ENCODE measurements at places on chromosomes 7 and 10. TPM values are rescaled to one million over a fixed set of nuclear protein-coding genes. Genes with fewer than 3 reads are reported as not detected.

Gene LRRC18
- total RNA-seq, result not detected

Gene STK31
- total RNA-seq, result 0.44 TPM

Gene SCART1
- total RNA-seq, result 1.1 TPM

Gene RAPGEF5
- 43.2 TPM for total RNA-seq

DNA sequence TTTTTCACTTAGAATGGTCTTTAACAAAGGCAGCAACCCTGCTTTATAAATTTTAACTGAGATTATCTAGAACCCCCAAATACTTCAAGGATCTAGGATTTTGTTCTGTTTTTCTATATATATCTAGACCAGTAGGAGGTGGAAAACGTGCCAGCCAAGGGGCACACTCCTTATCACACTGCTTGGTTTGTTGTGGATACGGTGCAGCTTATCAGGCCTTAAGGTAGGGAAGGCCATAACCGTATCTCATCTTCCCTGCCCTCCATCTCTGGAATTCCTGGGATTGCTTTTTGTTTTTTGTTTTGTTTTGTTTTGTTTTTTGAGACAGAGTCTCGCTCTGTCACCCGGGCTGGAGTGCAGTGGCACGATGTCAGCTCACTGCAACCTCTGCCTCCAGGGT lies 75.4 kb downstream of the MPLKIP start:
- no peak for DNase-seq
- H3K27me3 ChIP-seq, result no peaks in the 10 kb centered on the region
- peak overlapping the region; percentile 11 for H3K27ac ChIP-seq
- H3K36me3 ChIP-seq, result peaks cover 6% of the 10 kb centered on the region

- H3K36me3 ChIP-seq, result no peaks in the 10 kb centered on the region
- no peak overlapping the region for H3K27ac ChIP-seq
- no peak for DNase-seq
- H3K4me3 ChIP-seq, result no peak overlapping the region
- H3K4me1 ChIP-seq, result peaks cover 5% of the 10 kb centered on the region
Measured at GRCh38 chr7:81692146-81692905, 77.5 kb downstream of the HGF start.

GRCh38 chr10:98361131-98362025 lies 53.6 kb downstream of the PYROXD2 start:
- no peaks in the 10 kb centered on the region for H3K4me1 ChIP-seq
- peaks cover 3% of the 10 kb centered on the region for H3K27me3 ChIP-seq
- DNase-seq, result peak; percentile 57
- H3K36me3 ChIP-seq, result no peaks in the 10 kb centered on the region
- no peak overlapping the region for H3K27ac ChIP-seq

- no peaks in the 10 kb centered on the region for H3K36me3 ChIP-seq
- no peak overlapping the region for H3K4me3 ChIP-seq
- no peak for DNase-seq
- H3K27ac ChIP-seq, result no peak overlapping the region
Measured at GRCh38 chr10:119140603-119141245, 24.8 kb downstream of the SFXN4 start.

GRCh38 chr7:41880107-41880506 lies 177.2 kb upstream of the INHBA start:
- H3K36me3 ChIP-seq, result no peaks in the 10 kb centered on the region
- H3K4me3 ChIP-seq, result no peak overlapping the region
- H3K27ac ChIP-seq, result no peak overlapping the region
- no peak for DNase-seq
- no peaks in the 10 kb centered on the region for H3K4me1 ChIP-seq

GRCh38 chr10:6300106-6300783 lies 97.5 kb downstream of the PFKFB3 start:
- DNase-seq, result no peak
- H3K4me3 ChIP-seq, result no peak overlapping the region
- no peaks in the 10 kb centered on the region for H3K36me3 ChIP-seq
- H3K4me1 ChIP-seq, result no peaks in the 10 kb centered on the region
- no peak overlapping the region for H3K27ac ChIP-seq
- no peaks in the 10 kb centered on the region for H3K27me3 ChIP-seq

GRCh38 chr7:148218603-148219002 lies 372.0 kb upstream of the C7orf33 start:
- no peaks in the 10 kb centered on the region for H3K4me1 ChIP-seq
- no peak for DNase-seq

- H3K4me3 ChIP-seq, result no peak overlapping the region
- H3K27ac ChIP-seq, result no peak overlapping the region
- DNase-seq, result no peak
- peaks cover 20% of the 10 kb centered on the region for H3K27me3 ChIP-seq
- no peaks in the 10 kb centered on the region for H3K36me3 ChIP-seq
Measured at GRCh38 chr7:106049139-106049752, 62.9 kb downstream of the SYPL1 start.

DNA sequence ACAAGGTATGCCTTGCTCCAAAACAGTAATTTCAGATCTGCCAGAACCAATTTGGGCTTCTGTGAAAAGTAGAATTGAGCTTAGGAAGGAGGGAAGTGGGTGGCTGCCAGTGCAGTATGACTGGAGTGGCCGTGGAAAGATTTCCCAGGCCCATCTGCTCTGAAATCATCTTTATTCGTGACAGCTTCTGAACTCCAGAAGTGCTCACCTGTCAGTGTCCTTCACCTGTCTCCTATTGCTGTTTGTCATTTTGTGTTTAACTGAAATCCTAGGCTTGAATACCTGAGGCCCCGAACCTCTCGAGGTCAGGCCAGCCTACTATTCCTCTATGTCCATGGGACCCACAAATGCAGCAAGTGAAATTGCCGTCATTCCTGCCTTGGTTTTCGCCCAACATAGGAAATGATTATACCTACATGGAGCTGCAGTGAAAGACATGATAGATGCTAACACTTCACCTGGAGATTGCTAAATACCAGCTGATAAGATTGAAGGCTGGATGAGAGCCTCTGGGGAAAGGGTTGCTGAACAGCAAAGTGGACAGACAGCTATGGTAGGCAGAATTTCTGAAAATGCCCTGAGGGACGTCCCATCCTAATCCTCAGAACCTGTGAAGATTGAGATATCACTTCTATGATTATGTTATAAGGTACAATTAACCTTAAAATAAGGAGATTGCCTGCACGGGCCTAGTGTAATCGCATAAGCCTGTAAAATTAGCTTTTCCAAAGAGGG lies 82.1 kb downstream of the C1GALT1 start:
- no peak overlapping the region for H3K27ac ChIP-seq
- H3K36me3 ChIP-seq, result no peaks in the 10 kb centered on the region
- H3K27me3 ChIP-seq, result peaks cover 2% of the 10 kb centered on the region

GRCh38 chr10:49001402-49001801 lies 61.8 kb upstream of the LRRC18 start:
- H3K36me3 ChIP-seq, result no peaks in the 10 kb centered on the region
- no peaks in the 10 kb centered on the region for H3K27me3 ChIP-seq
- no peak overlapping the region for H3K27ac ChIP-seq
- DNase-seq, result no peak
- H3K4me3 ChIP-seq, result no peak overlapping the region
- no peaks in the 10 kb centered on the region for H3K4me1 ChIP-seq

GRCh38 chr10:77648472-77648871 lies 10.9 kb upstream of the KCNMA1 start:
- no peak overlapping the region for H3K27ac ChIP-seq
- no peak for DNase-seq
- no peak overlapping the region for H3K4me3 ChIP-seq

DNA sequence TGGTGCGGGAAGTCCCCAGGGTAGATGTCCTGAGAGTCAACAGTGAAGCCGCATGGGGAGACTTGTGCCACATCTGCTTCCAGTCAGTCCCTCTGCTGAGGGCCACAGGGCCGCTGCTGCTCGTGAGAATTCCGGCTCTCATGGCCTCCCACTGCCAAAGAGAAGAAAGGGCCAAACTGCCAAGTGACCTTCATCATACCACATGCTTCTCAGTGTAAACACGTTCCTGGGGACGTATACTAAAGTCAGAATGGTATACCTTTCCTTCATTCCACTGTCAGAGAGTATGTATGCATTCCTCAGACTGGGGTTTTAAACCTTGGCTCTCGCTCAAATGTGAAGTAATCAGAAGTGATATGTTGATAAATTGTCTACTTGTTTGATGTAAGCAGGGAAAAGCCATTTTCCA lies 52.8 kb upstream of the SEC61G start:
- H3K27me3 ChIP-seq, result peaks cover 8% of the 10 kb centered on the region
- H3K36me3 ChIP-seq, result no peaks in the 10 kb centered on the region
- peaks cover 22% of the 10 kb centered on the region for H3K4me1 ChIP-seq
- H3K4me3 ChIP-seq, result no peak overlapping the region
- DNase-seq, result peak; percentile 74

- H3K4me3 ChIP-seq, result no peak overlapping the region
- no peaks in the 10 kb centered on the region for H3K27me3 ChIP-seq
- H3K4me1 ChIP-seq, result no peaks in the 10 kb centered on the region
Measured at GRCh38 chr7:69827558-69827957, 229.3 kb downstream of the AUTS2 start.

DNA sequence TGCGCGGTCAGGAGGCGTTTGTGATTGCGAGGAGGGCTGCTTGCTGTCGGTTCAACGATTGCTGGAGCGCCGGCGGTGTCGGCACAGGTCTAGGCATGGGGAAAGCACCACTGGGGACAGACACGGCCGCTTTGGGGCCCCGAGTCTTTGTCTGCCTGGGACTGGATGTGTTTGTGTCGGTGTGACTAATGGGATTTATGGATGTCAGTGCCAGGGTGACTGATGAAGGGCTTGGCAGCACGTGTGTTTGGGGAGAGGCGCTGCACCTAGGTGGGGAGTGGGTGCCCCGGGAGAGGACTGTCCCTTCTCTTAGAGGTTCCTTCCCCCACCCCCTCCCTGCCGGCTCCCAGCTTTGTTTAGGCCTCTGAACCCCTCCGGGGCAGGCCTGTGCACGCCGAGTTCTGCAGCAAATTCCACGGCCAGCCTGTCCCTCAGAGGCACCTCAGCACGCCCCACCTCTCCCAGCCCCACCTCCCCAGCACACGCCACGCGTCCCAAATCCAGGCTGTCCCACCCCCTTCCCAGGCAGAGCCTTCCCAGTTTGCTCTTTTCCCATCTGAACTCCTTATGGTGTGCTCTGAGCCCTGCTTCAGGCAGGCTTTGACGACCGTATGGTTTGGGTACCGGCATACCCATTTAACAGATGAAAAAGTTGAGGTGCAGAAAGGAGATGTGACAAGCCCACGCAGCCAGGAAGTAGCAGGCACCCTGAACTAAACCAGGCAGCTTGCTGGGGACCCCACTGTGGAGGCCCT lies 6.4 kb upstream of the TNRC18 start:
- no peaks in the 10 kb centered on the region for H3K27me3 ChIP-seq
- H3K4me1 ChIP-seq, result peaks cover 13% of the 10 kb centered on the region
- H3K4me3 ChIP-seq, result no peak overlapping the region
- DNase-seq, result no peak
- no peaks in the 10 kb centered on the region for H3K36me3 ChIP-seq

DNA sequence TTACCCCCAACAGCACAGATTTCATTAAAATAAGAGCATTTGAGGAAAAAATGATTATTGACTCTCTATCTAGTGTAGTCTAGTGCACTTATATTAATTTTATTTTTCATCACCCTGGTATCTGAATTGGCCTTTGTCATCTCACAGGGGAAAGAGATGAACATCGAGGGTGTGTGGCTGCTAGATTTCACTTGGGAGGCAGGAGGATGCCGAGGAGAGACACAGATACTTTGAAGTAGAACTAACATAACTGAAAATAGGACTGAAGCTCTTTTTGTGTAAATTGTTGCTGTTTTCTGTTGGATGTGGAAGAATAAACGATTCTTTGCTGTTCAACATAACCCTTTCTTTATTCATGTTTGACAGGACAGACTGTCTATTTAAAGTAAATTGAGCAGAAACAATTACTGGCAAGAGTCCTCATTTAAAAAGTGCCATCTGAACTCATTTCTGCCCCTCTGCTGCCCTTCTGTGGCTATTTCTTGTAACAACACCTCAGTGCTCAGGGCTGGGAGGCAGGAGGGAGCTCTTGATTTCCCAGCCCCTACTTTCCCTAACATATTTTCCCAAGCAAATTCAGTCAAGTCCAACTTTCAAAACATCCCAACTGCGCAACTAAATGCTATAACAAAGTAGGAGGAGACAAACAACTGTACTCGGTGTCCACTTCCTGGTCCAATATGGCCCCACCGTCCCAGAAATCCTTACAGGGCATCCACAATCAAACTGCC lies 15.6 kb downstream of the LYZL1 start:
- no peak overlapping the region for H3K4me3 ChIP-seq
- no peak overlapping the region for H3K27ac ChIP-seq
- DNase-seq, result peak; percentile 79
- no peaks in the 10 kb centered on the region for H3K36me3 ChIP-seq
- peaks cover 1% of the 10 kb centered on the region for H3K27me3 ChIP-seq

GRCh38 chr7:90660100-90660499 lies 64.0 kb downstream of the CDK14 start:
- H3K4me3 ChIP-seq, result no peak overlapping the region
- H3K27me3 ChIP-seq, result no peaks in the 10 kb centered on the region
- DNase-seq, result no peak
- no peaks in the 10 kb centered on the region for H3K36me3 ChIP-seq
- peaks cover 11% of the 10 kb centered on the region for H3K4me1 ChIP-seq
